Stimulated activated CD8-positive, alpha-beta memory T cell treated with anti-CD3 and anti-CD28 coated beads, Interleukin-15, amount 100 ng/mL, for 1 hour (primary cell): ENCODE measurements at places on chromosomes 4 and X.

DNA sequence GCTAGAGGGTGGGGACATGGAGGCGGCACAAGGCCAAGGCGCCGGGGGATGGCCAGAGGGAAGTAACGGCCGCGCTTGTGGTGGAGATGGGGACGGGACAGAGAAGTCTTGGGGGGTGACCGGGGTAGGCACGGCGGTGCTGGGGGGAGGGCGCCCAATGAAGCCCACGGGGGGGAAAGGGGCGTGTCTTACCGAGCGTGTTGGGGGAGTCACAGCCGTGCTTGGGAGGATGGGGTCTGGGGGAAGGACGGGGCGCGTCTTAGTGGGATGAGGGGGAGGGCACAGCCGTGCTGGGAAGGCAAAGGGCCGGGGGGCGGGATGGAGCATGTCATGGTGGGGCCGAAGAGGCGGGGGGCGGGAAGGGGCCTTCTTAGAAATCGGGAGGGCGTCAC lies 952 bp downstream of the ARSD start:
- DNase-seq, result no peak

DNA sequence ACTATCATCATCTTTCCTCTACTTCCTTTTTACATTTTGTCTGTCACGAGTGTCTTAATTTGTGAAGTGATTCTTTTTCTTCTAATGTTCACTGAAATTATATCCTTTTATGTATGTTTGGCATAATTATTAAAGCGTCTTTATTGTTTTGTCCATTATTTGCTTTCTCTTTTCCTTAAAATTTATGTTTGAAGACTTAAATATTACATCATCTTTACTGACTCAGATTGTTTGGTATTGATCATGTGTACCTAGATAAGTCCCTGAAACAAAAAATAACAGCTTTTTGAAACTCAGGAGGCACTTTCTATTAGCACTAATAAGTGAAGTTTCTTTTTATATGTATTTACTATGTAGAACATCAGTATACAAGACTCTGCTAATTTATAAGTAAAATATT lies 120.1 kb downstream of the RAP1GDS1 start:
- no peak for DNase-seq

DNA sequence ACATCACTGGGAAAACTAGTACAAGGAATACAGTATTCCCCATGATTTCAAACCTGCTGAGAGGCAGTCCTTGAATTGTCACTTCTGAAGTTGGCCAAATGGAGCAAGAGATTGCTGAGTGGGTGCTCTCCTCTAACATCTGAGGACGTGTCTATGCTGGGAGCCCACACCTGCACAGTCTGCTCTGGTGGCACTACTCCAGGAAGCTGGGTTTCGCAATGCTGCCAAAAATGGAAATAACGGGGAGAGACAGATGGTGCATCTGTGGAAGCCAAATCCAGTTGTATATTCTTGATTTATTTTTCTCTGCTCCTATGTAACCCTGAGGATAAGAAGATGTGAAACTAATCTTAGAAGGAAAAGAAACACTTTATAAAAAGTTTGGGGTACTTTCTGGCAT lies 240.1 kb upstream of the CTSO start:
- DNase-seq, result no peak

GRCh38 chr4:176616151-176616550 lies 176.6 kb downstream of the VEGFC start:
- no peak for DNase-seq

- DNase-seq, result no peak
These were observed 286.1 kb upstream of the TENM3 start for GRCh38 chr4:181957088-181957487.

DNA sequence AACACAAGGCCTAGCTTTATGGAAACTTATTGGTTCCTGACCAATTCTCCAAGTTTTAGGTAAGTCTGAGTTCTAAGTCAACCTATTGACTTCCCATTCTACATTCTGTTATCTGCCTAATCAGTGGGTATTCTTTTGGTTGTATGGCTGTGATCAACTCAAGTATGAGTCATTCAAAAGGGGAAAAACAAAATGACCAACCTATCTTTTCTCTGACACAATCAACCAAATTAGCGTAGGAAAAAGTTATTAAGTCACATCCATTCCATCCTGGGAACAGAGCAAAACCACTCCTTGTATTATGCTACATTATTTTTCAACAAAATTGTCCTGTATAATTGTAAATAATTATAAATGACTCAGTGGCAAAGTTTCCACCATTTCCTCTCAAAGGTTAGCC lies 136.2 kb downstream of the SHROOM4 start:
- no peak for DNase-seq

- no peak for DNase-seq
These were observed 43.8 kb downstream of the PALLD start for GRCh38 chr4:168540503-168541265.

DNA sequence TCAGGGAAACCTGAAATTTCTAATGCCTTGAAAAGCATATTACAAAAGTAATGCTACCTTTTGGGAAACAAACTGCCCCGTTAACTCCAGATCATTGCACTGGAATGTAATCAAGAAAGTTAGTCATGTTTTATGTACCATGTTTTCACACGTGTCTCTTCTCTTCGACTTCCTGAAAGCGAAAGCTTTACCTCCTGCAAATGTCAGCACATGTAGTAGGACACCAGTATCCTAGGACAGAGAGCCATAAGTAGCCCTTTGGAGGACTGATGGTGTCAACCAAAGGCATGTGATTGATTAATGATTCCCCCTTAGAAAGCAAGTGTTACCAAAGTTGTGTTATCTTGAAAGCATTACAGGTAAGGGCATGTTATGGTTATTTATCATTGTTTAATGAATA lies 8.8 kb upstream of the MND1 start:
- DNase-seq, result no peak

DNA sequence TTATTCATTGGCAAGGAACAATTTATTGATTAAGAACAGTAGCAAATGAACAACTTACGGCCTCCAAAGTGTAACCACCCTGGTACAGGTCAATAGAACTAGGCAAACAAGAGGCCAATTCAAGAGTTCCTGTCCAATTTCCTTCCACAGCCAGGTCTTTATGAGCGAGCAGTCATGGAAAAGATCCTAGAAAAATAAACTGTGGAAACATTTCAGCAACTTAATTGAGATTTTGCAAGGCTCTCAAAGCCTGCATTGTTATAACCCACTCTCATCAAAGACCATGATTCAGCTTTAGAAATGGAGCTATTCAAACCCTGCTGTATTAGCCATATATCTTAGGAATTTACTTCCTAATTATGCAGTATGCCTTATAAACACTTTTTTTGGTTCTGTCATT lies 43.6 kb downstream of the UNC5C start:
- DNase-seq, result no peak

DNA sequence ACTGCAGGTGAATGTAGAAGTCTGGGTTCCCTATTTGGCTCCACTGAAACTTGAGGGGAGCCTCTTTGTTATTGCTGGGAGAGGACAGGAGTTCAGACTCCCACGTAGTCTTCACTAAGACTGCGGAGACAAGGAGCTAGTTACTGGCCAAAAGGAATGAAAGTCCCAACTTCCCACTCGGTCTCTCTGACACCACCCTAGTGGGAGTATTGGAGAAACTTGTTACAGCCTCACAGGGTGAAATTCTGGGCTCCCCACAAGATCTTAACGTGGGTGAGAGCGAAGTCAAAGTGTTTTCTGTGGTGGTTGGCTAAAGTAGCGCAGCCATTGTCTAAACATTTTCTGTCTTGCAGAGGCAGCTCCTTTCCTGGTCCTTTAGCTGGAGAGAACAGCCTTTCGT lies 13.5 kb downstream of the MYOZ2 start:
- DNase-seq, result no peak

- DNase-seq, result no peak
These were observed 30.0 kb upstream of the ANXA5 start for GRCh38 chr4:121726642-121727268.

- no peak for DNase-seq
These were observed 153.9 kb downstream of the ATG4A start for GRCh38 chrX:108245462-108245861.

GRCh38 chr4:94965852-94966251 lies 208.1 kb downstream of the BMPR1B start:
- DNase-seq, result no peak

GRCh38 chrX:96707804-96708203 lies 23.2 kb downstream of the DIAPH2 start:
- no peak for DNase-seq

DNA sequence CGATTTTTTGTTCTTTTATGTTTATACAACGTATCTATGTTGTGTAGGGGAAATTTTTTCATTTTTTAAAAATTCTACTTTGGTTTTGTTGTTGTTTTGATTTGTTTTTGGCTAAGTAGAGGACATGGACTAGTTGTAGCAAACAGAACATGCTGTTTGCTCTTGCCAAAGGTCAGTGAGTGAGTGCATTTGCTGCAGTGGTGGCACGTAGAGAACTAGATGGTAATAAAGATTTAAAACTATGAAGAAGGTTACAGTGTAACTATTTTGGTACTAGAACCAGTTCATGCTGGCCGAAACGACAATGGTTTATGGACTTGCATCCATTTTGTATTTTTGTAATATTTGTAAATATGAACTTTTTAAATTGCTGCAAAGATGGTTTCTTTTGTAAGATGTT lies 1.9 kb upstream of the SCML1 start:
- no peak for DNase-seq

GRCh38 chrX:148416931-148417330 lies 83.5 kb upstream of the AFF2 start:
- DNase-seq, result no peak

DNA sequence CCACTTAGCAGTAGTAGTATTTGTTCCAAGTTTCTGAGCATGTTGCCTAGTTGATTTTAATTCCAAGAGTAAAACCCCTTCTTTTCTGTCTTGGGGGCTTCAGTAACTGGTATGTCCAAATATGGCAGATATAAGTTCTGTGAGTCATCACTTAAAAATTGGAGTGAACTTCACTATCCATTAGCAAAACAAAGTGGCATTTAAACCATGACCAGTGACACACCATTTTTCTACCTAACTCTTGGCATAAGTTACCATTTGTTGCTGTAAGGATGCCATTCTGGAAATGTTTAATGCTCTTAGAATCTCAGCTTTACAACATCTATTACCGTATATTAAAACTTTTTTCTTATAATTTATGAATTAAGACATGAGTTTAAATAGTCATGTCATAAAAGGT lies 102.0 kb downstream of the CBR4 start:
- no peak for DNase-seq

- DNase-seq, result no peak
These were observed 3.9 kb downstream of the FBXO8 start for GRCh38 chr4:174279433-174280155.

DNA sequence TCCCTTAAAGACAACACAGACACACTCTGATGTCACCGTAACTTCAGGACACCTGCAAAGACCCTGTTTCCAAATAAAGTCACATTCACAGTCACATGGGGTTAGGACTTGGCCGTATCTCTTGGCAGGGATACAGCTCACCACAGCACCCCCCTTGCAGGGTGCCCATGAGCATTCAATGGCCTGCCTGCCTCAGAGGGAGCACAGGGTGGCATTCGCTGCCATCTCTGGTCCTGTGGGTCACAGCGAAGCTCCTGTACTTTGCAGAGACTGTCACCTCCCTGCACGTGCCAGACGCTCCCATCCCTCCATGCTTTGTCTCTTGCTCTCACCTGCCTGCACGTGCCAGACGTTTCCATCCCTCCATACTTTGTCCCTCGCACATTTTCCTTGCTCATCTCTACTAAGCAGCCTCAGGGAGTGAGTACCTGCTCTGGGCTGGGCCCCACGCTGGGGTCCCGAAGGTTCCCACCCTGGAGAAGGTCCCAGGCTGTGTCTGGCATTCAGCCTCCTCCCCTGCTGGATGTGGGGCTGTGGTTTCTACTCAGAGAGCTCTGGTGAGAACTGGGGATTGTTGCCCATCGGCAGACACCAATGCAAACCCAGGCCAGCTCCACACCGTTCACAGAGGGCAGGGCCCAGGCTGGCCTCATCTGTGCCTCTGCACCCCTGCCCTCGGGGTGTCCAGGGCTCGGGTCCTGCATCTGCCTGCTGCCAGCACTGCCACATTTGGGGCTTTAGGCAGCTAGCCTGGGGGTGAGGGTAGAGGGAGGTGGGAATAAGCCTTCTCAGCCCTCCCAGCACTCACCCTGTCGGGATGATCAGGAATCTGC lies 15.8 kb downstream of the HTRA3 start:
- DNase-seq, result no peak

- DNase-seq, result no peak
These were observed 822 bp downstream of the ZNF275 start for GRCh38 chrX:153334654-153335295.

- DNase-seq, result no peak
These were observed 46.6 kb upstream of the CDX4 start for GRCh38 chrX:73400136-73400748.
